ENCODE measurements at places on chromosomes 13 and 19. TPM values are rescaled to one million over a fixed set of nuclear protein-coding genes. Genes with fewer than 3 reads are reported as not detected.

DNA sequence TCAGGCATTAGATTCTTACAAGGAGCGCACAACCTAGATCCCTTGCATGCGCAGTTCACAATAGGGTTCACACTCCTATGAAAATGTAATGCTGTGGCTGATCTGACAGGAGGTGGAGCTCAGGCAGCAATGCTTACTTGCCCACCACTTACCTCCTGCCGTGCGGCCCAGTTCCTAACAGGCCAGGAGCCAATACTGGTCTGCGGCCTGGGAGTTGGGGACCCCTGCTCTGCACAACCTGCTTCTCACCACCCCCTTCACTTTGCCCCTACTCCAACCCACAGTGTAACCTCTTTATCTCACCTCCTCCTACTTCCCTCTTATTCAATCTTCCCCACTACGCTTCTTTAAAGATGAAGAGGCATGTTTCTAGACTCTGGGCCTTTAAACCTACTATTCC lies 240.2 kb downstream of the RGCC start:
- no peak for DNase-seq

ZNF296 gene
- 2.1 TPM for polyA plus RNA-seq

GRCh38 chr13:44230071-44230470 lies 143.6 kb upstream of the SERP2 start:
- no peak for DNase-seq

DNA sequence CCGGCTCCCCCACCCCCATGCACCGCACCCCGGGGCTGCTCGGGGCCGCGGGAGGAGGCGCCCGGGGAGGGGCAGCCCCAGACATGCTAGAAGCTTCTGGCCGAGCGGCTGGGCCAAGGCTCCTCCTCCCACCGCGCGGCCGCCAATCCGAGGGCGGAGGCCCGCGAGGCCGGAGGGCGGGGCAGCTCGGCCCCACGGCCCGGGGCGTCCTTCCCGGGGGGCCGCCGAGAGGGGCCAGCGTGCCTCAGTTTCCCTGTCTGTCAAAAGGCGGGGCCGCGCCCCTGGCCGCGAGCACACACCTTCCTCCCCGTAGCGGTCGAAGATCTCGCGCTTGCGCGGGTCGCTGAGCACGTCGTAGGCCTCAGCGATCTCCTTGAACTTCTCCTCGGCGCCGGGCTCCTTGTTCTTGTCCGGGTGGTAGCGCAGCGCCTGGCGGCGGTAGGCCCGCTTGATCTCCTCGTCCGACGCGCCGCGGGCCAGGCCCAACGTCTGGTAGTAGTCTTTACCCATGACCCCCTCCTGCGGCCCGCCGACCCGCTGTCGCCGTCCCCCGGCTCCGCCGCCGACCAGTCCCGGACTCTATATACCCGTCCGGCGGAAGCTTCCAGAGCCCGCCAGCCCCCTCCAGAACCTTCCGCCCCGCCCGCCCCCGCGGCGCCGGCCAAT lies at the start of gene DNAJB1:
TSS of gene DNAJB1 (minus strand) at position 558 of the 666 bp plus-strand sequence. CDS start at position 510, 48 bp downstream.
- peak; percentile 71 for DNase-seq

- DNase-seq, result no peak
Measured at GRCh38 chr13:97352815-97353214, 81.2 kb upstream of the RAP2A start.

GRCh38 chr13:90272356-90272755 lies 1075.1 kb upstream of the MIR17HG start:
- DNase-seq, result no peak

GRCh38 chr19:58009666-58010301 lies 7.2 kb upstream of the ZNF606 start:
- DNase-seq, result peak; percentile 95

DNA sequence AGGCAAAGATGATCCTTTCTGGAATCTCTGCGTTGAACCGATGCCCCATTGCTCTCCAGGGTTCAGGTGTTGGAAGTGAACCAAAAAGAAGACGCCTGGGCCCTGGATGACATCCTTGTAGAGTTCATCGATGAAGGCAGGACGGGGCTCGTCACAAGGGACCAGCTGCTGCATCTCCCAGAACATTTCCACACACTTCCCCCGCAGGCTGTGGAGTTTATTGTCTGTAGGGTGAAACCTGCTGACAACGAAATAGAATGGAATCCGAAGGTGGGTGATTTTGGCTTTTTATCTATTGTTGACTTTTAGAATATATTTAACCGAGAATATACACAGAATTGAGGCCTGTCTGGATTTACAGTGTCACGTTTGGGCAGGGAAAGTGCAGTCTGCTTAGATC lies 58.4 kb downstream of the SLC7A9 start:
- DNase-seq, result no peak
